ENCODE measurements at places on chromosomes 5 and 9.

- DNase-seq: no peak
Measured at GRCh38 chr9:91061506-91061905, 259.9 kb downstream of the SYK start.

GRCh38 chr5:77645158-77645994 is 6.9 kb upstream of the OTP start:
- DNase-seq: no peak

DNA sequence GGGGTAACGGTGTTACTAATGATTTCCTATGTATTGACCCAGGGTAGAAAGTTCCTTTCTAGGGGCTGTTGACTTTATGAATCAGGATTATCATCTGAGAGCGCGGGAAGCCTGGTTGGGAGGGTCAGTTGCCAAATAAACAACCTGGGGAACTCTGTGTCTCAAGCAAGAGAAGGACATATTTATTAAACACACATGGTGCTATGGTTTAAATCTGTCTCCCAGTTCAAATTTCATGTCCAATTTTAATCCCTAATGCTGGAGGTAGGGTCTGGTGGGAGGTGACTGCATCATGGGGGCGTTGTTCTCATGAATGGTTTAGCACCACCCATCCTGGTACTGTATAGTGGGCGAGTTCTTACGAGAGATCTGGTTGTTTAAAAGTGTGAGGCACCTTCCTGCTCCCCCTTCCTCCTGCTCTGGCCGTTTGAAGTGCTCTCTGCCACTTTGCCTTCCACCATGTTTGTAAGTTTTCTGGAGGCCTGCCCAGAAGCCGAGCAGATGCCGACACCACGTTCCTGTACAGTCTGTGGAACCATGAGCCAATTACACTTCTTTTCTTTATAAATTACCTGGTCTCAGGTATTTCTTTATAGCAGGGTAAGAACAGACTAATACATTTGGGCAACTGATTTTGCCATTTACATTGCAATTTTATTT is 19.7 kb upstream of the GAS1 start:
- DNase-seq: no peak

DNA sequence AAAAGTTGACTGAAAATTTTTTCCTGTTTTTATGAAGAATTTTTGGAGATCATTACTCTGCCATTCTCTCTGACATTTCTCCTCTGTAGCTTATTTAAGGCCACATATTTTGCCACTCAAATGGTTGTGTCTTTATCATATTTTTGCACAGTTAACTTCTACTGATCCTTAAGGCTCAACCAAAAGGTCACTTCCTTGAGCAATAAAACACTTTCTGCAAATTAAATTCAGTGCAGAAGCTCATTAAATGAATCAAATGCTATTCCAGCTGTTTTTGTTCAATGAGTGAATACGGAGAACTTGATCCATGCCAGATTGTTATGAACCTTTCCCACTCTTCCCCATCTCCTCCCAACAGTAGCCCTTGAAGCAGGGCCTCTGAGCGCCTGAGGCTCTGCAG is 93.8 kb upstream of the EPB41L4A start:
- no peak for DNase-seq

- DNase-seq: no peak
Measured at GRCh38 chr9:27701016-27701415, 127.7 kb upstream of the C9orf72 start.

DNA sequence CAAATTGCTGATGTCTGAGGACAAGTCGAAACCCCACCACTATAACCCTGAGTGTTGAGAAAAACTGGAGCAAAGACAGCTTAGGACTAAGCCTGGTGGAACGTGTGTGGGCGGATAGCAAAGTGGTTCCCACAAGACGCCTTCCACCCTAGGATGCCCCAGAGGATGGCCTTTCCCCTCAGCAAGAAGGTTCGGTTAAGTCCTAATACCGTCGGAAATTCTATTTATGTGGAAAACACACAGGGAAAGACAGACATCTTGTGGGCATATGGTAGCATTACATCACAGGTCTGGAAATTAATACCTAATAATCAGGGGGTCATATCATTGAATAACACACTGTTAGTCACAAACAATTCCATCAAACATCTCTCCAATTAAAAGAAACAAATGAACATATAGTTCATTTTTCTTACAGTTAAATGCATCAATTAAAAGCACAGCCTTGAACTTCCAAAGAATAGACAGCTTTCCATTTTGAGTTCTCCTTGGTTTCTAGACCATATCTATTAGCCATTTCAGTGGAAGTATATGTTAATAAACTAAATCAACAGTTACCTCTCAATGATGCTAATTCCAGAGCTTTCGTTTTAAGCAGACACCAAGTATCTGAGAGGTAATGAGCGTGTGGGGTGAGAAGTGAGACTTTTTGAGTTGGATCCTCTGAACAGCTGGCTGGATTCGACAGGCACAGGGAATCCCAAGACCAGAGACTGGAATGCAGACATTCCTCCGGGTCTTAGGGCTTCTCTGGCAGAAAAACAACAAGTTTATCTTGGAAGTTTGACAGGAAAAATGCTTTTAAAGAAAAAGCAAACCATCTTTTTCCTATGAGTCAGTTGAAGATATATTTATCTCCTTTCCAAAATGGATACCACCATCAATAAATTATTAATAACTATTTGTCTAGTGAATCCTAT is 2.9 kb upstream of the ICE1 start:
- no peak for DNase-seq

DNA sequence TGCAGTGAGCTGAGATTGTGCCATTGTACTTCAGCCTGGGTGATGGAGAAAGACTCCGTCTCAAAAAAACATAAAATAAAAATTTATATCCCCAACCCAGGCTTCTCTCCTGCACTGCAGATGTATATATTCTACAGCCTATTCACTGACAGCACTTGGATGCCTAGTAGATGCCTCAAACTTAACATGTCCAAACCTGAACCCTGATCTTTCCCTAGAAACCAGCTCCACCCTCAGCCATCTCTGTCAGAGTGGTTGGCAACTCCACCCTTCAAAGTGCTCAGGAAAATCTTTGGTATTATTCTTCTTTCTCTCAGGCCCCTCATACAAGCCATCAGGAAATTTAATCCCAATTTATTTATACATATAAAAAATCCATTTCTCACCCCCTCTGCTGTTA is 36.9 kb upstream of the TXN start:
- DNase-seq: no peak

- no peak for DNase-seq
Measured at GRCh38 chr9:75184471-75184870, 96.2 kb downstream of the OSTF1 start.

DNA sequence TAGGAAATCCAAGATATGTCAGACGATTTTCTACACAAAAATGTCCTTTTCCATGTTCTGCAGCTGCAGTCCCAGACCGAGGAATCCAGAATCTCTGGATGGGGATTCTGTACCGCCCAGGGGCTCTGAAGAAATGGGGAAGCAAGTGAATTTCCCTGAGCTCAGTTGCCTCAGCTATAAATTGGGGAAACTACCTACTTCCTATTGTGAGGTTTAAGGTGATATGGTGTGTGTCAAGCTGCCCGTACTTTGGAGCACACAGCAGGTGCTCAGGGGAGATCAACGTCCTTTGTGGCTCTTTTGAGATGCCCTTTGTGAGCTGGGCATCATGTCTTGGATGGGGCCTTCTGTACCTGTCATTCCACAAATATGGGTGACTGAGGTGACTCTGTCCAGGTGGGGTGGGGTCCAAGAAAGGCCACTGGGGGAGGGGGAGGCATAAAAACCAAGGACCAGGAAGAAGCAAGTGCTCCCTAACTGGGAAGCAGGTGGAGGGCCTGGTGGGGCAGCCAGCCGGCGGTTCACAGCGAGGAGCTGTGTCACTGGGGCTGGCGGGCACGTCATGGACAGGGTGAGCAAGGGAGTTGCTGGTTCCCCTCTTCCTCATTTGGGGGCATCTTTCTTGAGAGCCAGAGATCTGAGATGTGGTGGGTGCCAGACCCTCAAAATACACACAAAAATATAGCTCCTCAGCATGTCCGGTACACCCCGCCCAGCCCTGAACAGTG is 116.0 kb downstream of the CRB2 start:
- DNase-seq: no peak

DNA sequence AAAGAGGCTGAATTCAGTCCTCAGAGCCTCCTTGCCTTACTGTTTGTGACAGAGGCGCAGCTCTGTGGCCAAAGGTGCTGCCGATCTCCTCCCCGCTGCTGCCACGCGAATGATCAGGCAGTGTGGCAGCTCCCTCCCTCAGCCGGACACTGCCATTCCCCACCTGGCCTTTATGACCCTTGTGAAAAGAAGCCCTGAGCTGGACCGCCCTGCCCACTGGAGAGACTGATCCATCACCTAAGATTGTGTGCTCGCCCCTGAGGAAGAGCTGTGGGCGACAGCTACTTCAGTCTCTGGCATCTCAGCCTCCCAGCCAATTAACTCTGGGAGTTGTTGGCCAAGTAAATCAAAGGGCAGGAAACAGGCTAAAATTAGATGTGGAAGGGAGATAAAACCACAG is 90.9 kb downstream of the CARTPT start:
- DNase-seq: no peak

DNA sequence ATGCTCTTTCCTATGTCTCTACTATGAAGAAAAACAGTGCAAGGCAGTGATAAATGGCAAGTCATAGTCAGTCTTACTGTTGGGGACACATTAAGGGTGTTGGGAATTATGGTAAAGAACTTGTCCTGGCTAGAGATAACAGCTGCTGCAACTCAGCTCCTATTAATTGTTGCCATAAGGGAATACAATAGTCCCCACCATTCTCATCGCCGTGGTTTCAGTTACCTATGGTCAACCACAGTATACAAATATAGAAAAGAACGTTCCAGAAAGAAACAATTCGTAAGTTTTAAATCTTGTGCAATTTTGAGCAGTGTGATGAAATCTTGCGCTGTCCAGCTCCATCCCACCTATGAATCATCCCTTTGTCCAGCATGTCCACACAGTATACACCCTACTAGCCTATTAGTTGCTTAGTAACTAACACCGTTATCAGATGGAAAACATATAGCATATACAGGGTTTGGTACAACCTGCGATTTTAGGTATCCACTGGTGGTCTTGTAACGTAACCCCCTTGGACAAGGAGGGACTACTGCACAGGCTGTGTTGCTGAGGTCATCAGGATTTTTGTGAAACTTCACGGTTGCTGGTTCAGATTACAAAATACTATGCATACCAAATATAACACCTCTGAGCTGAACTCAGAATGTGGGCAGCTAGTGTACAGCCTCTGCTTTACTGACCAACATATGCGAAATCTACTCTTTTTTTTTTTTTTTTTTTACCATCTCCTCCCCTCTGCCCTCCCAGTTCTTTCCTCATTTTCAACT is 53.5 kb downstream of the ZFR start:
- no peak for DNase-seq

Measured in activated CD8-positive, alpha-beta memory T cell treated with anti-CD3 and anti-CD28 coated beads for 4 hours (primary cell).